ENCODE measurements at places on chromosomes 16 and 17.
A peak's percentile ranks its signal among the peaks of the same experiment; 100 is the strongest.

DNA sequence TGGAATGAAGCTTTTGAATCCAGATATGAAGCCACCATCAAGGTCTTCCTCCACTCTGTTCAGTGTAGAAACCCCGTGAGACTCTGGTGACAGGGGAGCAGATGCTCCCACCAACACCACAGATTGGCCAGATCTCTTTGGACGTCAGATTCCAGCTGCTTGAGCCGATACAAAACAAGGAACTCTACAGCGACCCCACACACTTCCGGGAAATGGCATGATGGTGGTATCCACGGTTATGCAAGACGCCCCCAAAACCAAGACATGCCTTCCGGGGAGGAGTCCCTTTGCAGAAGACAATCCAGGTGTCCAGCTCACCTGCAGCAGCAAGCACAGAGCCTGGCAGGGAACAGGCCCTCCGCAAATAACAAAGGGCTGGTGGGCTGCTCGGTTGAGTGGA, 19.8 kb upstream of the PITPNA start:
- no peak for DNase-seq

GRCh38 chr17:66673668-66674276, 161.1 kb upstream of the CACNG5 start:
- peak; percentile 50 for DNase-seq

DNA sequence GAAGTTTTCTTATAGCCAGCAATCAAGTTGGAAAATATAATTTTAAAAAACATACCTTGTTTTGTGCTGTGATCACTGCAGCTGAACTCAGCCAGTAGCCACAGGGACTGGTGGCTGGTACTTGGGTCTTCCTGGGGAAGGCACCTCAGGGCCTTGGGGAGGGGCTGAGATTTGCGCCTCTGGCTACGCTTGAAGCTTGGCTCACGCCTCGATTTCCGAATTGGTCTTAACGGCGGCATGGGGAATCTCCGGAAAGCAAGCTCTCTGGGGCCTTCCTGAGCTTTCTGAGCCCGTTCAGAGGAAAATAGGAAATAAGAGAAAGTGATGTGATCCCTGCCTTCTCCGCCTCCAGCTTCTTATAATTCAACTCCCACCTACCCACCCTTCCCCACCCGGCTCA, 11.3 kb upstream of the USP7 start:
- no peak for DNase-seq

- no peak for DNase-seq
Observed at GRCh38 chr17:82536512-82537201, 17.1 kb downstream of the FOXK2 start.

DNA sequence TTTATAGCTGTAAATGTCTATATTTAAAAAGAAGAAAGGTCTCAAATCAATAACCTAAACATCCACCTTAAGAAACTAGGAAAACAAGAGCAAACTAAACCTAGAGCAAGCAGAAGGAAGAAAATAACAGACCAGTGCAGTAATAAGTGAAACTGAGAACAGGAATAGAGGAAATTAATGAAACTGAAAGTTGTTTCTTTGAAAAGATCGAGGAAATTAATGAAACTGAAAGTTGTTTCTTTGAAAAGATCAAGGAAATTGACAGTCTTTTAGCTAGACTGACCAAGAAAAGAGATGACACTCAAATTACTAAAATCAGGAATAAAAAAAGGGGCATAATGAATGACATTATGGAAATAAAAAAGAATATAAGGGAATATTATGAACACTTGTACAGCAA, 46.4 kb downstream of the SLFN5 start:
- no peak for DNase-seq

DNA sequence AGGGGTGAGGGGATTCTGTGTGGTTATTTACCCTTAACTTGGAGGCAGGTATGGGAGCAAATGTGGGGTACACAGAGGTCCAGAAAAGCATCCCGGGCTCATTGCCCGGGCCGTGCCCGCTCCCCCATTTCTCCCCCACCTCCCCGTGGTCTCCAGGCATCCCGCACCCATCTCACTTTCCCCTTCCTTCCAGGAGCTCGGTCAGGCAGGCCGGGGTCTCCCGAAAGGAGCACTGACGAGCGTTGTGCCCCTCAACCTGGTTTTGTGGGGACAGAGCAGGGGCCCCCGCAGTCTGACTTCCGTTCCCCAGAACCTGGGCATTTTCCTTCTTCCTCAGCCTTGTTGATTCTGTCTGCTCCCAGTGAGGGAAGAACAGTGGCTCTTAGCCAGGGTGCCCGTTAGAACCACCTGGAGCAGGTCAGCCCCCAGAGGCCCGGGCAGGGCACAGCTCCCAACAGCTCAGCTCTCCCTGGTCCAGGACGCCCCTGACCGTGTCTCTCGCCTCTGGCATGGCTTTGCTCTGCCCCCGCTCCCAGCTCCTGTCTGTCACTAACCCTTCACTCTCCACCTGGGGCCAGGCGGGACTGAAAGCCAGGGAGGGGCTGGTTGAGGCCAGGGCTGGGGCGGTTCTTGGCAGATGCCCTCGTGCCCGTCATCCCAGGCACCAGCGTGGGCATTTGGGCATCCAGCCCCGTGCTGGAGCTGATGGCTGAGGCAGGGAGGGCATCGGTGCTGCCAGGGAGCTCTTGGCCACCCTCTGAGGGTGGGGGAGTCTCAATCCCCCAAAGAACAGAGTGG, 12.5 kb upstream of the NUDT16L1 start:
- DNase-seq: no peak

DNA sequence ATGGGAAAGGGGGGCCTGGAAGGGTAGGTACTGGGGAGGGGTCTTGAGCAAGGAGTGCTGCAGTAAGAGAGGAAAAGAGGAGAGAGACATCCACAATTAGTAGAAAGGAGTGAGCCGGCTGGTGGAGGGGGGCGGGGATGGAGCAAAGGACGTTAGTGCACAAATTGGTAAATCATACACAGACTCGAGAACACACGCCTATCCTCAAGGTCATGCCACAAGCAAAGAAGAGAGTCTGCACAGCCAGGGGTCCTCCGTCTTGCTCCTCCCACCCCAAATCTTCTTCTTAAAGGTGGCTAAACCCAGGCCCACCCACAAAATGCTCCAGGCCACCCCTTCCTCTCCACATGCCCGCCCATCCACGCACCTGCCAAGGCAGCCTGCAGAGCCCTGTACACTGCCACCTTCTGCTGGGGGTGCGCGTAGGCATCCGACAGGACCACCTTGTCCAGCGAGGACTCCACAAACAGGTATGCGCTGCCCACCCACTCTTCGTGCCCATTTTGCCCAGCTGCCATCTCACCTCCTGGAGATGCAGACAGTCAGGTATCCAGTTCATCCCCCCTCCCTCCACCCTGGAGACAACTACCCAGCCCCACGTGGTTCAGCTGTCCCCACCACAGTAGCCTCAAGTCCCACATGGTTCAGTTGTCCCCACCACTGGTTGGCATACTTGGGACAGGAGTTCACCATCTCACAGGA, 3.4 kb downstream of the TRADD start:
- no peak for DNase-seq

GRCh38 chr16:49884033-49885015, 28.4 kb upstream of the ZNF423 start:
- no peak for DNase-seq

Data from activated CD4-positive, alpha-beta memory T cell treated with anti-CD3 and anti-CD28 coated beads, Interleukin-2, amount 10 ng/mL, durations not matched to agents 7 days and 5 days (primary cell).